CD4-positive, CD25-positive, alpha-beta regulatory T cell (primary cell): ENCODE measurements at places on chromosomes 6 and 20.

GRCh38 chr6:39843305-39844020 is 51.3 kb downstream of the DAAM2 start:
- H3K27ac ChIP-seq = no peak overlapping the region
- no peaks in the 10 kb centered on the region for H3K4me1 ChIP-seq
- no peak for DNase-seq
- H3K27me3 ChIP-seq = no peaks in the 10 kb centered on the region

- DNase-seq = no peak
- H3K36me3 ChIP-seq = peaks cover 7% of the 10 kb centered on the region
- H3K27me3 ChIP-seq = no peaks in the 10 kb centered on the region
- no peak overlapping the region for H3K4me3 ChIP-seq
- peaks cover 19% of the 10 kb centered on the region for H3K4me1 ChIP-seq
- H3K27ac ChIP-seq = no peak overlapping the region
Measured at GRCh38 chr6:36688739-36689075, 8.9 kb upstream of the RAB44 start.

GRCh38 chr6:15906420-15907016 is 222.4 kb upstream of the MYLIP start:
- H3K4me1 ChIP-seq = no peaks in the 10 kb centered on the region
- H3K4me3 ChIP-seq = no peak overlapping the region
- H3K27me3 ChIP-seq = no peaks in the 10 kb centered on the region

- no peaks in the 10 kb centered on the region for H3K27me3 ChIP-seq
- peaks cover 13% of the 10 kb centered on the region for H3K4me1 ChIP-seq
- peaks cover 76% of the 10 kb centered on the region for H3K36me3 ChIP-seq
- no peak for DNase-seq
- H3K27ac ChIP-seq = peak overlapping the region; percentile 37
- no peak overlapping the region for H3K4me3 ChIP-seq
Measured at GRCh38 chr6:33683051-33683571, 28.4 kb downstream of the UQCC2 start.

GRCh38 chr6:157068691-157069324 is 254.5 kb downstream of the TMEM242 start:
- peaks cover 28% of the 10 kb centered on the region for H3K4me1 ChIP-seq
- peak; percentile 66 for DNase-seq
- no peaks in the 10 kb centered on the region for H3K27me3 ChIP-seq
- peak overlapping the region; percentile 16 for H3K27ac ChIP-seq
- H3K36me3 ChIP-seq = peaks cover 2% of the 10 kb centered on the region

- H3K27me3 ChIP-seq = peaks cover under 1% of the 10 kb centered on the region
- H3K36me3 ChIP-seq = no peaks in the 10 kb centered on the region
- H3K4me1 ChIP-seq = no peaks in the 10 kb centered on the region
- H3K27ac ChIP-seq = no peak overlapping the region
- no peak overlapping the region for H3K4me3 ChIP-seq
Measured at GRCh38 chr20:35994994-35995453, 26.6 kb downstream of the CNBD2 start.

- no peak for DNase-seq
- no peak overlapping the region for H3K27ac ChIP-seq
- H3K4me3 ChIP-seq = no peak overlapping the region
- H3K4me1 ChIP-seq = no peaks in the 10 kb centered on the region
Measured at GRCh38 chr20:55641497-55641896, 363.8 kb downstream of the CBLN4 start.

DNA sequence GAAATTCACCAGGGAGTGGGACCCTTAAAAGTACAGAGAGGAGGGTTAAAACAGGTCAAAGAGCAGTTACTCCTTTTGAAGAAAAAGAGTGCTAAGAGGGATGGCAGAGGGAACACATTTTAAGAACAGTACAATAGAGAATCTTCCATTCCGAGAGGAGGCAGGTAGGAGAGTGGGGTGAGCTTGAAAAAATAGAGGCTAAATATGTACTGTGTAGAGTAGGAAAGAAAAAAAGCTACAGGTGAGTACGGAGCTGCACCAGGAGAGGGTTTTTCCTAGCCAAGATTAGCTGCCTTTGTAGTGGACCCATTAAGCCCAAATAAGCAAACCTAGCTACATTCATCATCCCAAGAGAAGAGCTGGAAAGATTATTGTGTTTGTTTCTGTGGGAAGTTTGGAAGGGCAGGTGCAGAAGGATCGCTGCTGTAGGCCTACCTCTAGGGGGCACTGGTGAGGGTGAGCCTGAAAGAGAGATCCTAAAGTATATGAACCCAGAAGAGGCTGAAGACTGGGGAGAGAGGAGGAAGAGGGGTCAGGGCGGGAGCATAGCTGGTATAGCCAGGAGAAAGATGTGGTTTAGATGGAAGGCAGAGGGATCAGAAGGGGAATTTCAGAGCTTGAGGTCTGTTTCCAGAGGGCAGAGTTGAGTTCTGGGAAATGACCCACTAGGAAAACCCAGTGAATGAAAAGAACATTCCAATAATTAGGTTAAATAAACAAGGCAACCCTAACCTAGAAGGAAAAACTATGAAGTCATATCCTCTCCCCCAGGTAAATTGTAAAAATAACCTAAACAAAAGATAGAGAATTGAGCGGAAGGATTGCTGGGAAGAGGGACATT is 50.2 kb upstream of the HINT3 start:
- H3K36me3 ChIP-seq = peaks cover 6% of the 10 kb centered on the region
- H3K4me3 ChIP-seq = no peak overlapping the region
- peak; percentile 6 for DNase-seq
- no peaks in the 10 kb centered on the region for H3K27me3 ChIP-seq
- no peaks in the 10 kb centered on the region for H3K4me1 ChIP-seq
- no peak overlapping the region for H3K27ac ChIP-seq

DNA sequence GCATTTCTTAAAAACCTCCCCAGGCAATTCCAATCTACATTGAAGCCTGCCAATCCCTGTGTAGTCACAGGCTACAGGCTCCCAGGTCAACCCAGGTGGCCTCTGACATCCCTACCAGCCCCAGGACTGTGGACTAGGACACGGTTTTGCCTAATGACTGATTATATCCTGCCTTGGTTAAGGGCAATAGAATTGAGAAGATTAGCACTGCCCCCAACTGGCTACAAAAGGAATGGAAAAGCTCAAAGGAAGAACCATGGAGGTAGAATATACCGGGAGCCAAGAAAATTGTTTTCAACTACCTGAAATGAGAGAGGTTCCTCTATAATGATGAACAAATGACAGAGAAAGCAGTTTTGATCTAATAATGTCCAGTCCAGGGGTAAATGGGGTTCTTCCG is 421.1 kb upstream of the AGPAT4 start:
- no peaks in the 10 kb centered on the region for H3K4me1 ChIP-seq
- H3K27ac ChIP-seq = no peak overlapping the region
- peak; percentile 25 for DNase-seq
- no peak overlapping the region for H3K4me3 ChIP-seq

DNA sequence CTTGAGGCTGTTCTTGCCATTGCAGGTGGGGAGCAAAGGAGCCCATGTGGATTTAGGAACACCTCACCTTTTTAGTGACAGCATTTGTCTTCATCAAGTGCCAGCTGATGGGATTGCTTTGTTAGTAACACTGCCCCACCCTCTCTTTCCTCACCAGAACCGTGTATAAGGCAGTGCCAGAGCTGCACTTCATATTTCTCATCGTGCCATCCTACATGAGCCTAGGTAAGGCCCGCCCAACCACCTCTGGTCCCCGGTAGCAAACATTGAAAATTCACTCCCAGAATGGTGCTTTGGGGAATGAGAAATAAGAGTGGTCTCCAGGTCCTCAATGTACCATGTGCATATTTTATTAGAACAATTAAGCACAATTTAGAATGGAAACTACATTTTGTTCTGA is 22.7 kb downstream of the CFAP61 start:
- no peak overlapping the region for H3K4me3 ChIP-seq
- no peaks in the 10 kb centered on the region for H3K36me3 ChIP-seq
- no peak overlapping the region for H3K27ac ChIP-seq
- H3K27me3 ChIP-seq = peaks cover 12% of the 10 kb centered on the region
- no peak for DNase-seq

DNA sequence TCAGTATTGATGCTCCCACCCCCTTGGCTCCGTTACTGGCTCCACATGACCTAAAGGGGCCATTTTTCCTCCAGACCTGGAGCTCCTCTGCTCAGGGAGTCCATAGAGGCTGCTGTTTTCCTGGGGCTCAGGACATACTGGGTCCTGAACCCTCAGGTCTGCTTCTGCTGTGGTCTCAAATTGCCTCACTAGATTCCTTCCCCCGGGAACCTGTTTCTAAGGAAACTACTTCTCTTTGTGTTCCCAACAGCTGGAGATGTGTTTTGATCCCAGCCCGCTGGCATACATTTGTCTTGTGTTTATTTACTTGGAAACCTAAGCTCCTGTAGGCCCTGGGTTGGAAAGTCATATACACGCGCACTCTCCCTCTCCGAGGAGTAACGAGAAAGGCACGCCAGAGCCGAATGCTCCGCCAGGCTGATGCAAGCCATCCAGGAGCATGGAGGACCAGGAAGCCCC is 222.8 kb downstream of the UST start:
- no peak overlapping the region for H3K4me3 ChIP-seq
- no peak overlapping the region for H3K27ac ChIP-seq
- no peak for DNase-seq
- H3K4me1 ChIP-seq = no peaks in the 10 kb centered on the region
- H3K36me3 ChIP-seq = no peaks in the 10 kb centered on the region
- no peaks in the 10 kb centered on the region for H3K27me3 ChIP-seq

- no peak for DNase-seq
- H3K4me1 ChIP-seq = no peaks in the 10 kb centered on the region
- H3K36me3 ChIP-seq = no peaks in the 10 kb centered on the region
- no peak overlapping the region for H3K4me3 ChIP-seq
- H3K27ac ChIP-seq = no peak overlapping the region
Measured at GRCh38 chr6:104716858-104717257, 142.9 kb downstream of the HACE1 start.

GRCh38 chr6:11852061-11852651 is 73.6 kb upstream of the ADTRP start:
- H3K27me3 ChIP-seq = no peaks in the 10 kb centered on the region
- no peaks in the 10 kb centered on the region for H3K4me1 ChIP-seq
- H3K4me3 ChIP-seq = peak overlapping the region; percentile 42
- H3K27ac ChIP-seq = no peak overlapping the region
- no peak for DNase-seq

DNA sequence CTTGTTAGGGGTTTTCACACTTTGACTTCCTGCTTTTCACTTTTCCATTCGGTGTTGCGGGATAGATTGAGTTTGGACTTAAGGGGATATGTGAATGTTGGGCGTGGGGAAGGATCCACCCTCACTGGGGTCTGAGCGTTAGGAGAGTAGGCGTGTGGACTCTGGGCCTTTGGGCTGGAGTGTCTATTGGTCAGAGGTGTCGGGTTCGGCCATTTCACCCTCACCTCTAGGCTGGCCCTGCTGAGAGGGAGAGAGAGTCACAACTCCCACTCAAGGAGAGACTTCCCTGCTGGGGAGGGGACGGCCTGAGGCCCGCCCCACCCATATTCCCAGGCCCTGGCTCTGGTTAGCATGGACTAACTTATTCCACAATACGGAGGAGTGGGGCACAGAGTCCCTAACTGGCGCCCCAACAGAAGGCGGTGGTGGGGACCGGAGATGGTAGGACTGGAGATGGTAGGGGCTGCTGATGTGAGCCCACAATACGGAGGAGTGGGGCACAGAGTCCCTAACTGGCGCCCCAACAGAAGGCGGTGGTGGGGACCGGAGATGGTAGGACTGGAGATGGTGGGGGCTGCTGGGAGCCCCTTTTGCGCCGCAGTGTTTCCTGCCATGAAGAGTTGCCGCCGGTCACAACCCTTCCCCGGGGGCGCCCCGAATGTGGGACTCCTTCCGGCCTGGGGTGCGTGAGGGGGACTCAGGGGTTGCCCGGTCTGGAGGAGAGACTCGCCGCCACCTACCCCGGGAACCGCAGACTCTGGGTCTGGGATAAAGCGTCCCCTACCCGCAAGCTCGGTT is 1.4 kb upstream of the PTPRA start:
- peaks cover 39% of the 10 kb centered on the region for H3K4me1 ChIP-seq
- peak overlapping the region; percentile 86 for H3K4me3 ChIP-seq
- H3K36me3 ChIP-seq = no peaks in the 10 kb centered on the region
- H3K27ac ChIP-seq = no peak overlapping the region
- DNase-seq = no peak
- no peaks in the 10 kb centered on the region for H3K27me3 ChIP-seq

DNA sequence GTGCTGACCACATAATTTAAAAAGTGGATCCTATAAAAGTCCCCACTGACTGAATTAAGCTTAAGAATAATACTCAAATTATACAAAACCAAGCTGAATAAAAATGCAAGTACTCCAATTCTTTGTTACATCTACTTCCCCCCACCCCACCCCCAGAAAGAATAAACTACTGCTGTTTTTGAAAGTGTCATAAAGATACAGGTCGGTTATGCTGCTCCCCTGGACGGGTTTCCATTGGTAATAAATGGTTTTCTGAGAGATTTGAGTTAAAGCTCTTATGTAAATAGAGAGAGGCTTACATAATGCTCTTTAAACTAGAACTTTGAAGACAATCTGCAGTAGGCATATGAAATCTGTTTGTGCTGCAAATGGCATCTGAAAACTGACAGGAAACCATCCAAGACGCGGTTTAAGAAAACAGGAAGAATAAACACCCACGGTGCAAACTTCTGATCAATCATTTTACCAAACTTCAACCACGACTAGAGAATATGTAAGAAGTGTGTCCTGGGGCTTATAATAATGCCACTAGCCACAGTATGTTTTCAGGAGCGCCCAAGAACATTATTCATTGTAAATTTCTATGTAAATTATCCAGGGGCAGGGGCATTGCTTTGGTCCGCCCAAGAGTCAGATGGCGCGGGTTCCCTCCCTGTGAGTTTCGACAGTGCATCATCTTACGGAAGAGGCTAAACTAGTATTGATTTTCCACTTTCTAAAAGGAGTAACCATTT is 10.8 kb upstream of the POU3F2 start:
- H3K27ac ChIP-seq = no peak overlapping the region
- no peaks in the 10 kb centered on the region for H3K36me3 ChIP-seq
- H3K4me1 ChIP-seq = peaks cover 6% of the 10 kb centered on the region
- DNase-seq = no peak

- DNase-seq = no peak
- no peaks in the 10 kb centered on the region for H3K27me3 ChIP-seq
- no peaks in the 10 kb centered on the region for H3K4me1 ChIP-seq
- no peaks in the 10 kb centered on the region for H3K36me3 ChIP-seq
Measured at GRCh38 chr6:36563237-36563927, 16.1 kb upstream of the STK38 start.

DNA sequence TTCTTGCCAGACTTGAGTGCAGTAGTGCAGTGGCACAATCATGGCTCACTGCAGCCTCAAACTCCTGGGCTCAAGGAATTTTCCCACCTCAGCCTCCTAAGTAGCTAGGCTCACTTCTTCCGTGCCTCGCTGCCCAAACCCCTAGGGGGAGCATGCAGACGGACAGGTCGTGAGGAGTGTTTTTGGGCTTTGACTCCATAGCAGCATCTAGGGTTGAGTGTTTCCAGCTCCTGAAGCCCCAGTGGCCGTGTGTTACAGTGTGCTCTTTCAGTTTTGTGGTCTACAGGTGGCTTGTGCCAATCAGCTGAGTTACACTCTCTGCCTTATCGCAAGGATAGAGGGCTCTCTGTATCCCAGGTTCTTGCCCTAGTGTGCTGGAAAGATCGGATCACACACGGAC is 33.4 kb downstream of the NCOA3 start:
- H3K4me1 ChIP-seq = peaks cover 13% of the 10 kb centered on the region
- H3K27me3 ChIP-seq = no peaks in the 10 kb centered on the region
- no peaks in the 10 kb centered on the region for H3K36me3 ChIP-seq
- H3K4me3 ChIP-seq = no peak overlapping the region
- no peak for DNase-seq
